ENCODE measurements at places on chromosomes 16 and 17.

DNA sequence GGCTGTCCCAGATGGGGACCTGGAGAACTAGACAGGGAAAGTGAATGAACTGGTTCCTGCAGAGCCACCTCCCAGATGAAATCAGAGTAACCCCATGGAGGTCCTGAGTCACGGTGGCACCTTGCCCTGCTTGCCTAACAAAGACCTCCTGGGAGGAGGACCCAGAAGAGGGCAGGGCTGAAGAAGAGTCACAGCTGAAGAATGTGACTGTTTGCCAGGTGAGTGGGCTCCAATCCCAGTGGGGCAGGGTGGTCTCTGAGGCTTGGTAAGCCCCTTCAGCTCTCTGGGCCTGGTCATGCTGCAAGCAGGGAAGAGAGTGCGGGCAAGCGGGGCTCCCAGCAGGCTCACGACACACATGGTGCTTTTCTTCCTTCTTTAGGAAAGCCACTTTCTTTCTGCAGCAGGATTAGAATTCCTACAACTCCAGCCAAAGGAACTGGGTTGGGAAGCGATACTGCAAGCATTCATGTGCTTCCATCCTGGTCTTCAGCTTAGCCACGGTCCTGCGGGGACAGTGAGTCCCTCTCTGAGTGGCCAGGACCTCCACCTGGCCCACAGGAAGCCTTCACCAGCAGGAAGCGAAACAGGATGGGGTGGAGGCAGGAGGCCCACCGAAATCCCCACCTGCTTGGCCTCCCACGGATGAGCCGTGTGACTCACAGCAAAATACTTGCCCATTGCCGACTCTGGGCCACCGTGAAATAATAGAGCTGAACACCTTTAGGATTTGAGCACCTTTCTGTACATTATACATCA is 4.3 kb downstream of the C16orf74 start:
- no peak for DNase-seq

GRCh38 chr17:13638855-13639458 is 37.2 kb upstream of the HS3ST3A1 start:
- DNase-seq = no peak

DNA sequence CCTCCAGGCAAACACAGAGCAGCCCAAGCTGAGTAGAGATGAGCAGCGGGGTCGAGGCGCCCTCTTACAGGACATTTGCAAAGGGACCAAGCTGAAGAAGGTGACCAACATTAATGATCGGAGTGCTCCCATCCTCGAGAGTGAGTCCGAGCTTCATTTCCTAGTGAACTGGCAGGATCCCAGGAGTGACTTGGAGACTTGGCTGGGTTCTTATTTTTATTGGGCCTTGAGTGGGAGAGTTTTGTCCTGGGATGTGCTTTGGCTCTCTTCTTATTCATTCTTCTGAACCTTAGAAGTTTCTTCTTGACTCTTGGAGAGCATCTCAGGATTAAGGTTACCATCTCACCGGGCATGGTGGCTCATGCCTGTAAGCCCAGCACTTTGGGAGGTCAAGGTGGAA is 27.2 kb upstream of the CDC6 start:
- no peak for DNase-seq

GRCh38 chr16:49605536-49606254 is 232.1 kb downstream of the C16orf78 start:
- DNase-seq = no peak

DNA sequence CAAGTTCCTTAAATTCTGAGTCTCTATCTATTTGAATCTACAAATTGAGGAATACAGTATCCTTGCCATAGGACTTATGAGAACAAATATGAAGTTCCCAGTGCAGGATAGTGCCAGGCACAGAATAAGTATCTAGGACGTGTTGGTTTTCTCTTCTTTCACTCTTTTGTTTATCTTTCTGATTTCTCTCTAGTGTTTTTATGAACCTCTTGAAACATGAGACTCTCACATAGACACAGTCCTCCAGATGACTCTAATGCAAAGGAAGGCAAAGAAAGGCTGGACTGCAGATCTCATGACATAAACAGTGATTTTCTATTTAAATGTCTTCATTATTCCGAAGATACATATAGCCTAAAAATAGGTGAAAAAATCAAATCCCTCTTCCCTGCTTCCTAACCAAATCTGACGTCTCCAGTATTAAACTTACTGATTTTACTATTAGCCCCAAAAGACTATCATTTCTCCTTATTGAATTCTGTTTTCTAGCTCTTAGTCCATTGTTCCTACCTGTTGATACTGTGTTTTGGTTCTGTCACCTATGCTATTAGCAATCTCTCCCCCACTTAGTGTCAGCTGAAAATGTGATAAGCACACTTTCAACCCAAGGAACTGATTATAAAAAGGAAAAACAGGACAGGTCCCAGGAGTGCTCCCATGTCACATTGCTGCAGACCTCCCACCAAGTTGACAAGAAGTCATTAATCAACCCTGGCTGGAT is 24.9 kb upstream of the ADAMTS18 start:
- no peak for DNase-seq

- no peak for DNase-seq
Observed at GRCh38 chr16:88378401-88378800, 4.4 kb upstream of the ZNF469 start.

DNA sequence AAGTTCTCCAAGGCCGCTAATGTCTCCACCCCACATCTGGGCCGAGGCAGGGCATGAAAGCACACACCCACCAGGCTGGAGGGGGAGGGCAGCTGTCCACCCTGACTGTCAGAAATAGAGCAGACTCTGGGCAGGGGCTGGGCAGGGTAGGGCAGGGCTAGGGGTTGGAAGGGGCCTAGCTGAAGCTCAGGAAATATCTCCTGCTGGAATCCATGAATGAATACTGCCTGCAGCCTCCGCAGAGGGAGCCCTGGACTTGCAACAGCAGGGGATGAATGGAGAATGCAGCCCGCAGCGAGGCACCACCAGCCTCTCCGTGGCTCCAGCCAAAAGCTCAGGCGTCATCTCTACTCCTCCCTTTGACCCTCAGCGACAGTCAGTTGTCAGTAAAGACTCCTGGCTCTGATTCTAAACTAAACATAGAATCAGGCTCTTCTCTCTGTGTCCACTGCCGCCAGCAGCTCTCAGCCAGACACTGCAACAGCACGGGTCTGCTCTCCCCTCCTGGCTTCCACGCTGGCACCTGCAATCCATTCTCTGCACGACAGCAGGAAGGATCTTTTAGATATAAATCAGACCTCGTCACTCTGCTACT is 23.9 kb upstream of the NGFR start:
- DNase-seq = peak; percentile 15

GRCh38 chr16:87956365-87957231 is 5.4 kb downstream of the BANP start:
- DNase-seq = no peak

- no peak for DNase-seq
Observed at GRCh38 chr17:14803826-14804225, 461.3 kb downstream of the PMP22 start.

DNA sequence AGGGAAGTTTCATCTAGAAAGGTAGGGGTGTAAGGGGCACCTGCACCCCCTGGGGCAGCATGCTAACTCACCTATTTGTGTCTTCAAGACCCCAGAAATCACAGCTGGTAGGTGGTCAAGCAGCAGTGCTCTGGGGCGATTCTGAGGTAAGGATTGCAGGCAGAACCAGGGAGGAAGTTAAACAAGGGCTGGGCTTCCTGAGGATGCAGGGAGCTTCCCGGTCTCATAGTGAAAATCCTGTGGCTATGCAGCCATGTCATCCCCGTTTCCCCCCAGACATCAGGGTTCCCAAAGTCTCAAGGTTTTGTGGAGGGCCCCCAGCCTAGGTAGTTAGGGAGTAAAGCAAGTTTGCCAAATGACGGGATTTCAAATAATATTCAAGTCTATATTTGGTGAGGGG is 78.5 kb downstream of the C16orf78 start:
- no peak for DNase-seq

DNA sequence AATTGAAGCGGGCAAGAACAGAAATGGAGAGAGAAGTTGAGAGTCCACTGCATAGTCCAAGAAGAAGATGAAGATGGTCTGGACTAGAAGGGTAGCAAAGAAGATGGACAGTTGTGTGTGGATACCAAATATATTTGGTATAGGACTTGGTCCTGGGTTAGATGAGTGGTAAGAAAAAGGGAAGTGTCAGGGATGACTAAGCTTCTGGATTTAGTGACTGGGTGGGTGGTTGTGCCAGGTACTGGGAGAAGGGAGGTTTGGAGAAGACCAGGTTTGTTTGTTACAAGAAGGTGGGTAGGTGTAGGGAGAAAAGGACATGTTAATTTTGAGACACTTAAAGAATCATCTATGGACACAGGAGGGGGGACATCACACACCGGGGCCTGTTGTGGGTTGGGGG is 5.4 kb downstream of the VMP1 start:
- no peak for DNase-seq

DNA sequence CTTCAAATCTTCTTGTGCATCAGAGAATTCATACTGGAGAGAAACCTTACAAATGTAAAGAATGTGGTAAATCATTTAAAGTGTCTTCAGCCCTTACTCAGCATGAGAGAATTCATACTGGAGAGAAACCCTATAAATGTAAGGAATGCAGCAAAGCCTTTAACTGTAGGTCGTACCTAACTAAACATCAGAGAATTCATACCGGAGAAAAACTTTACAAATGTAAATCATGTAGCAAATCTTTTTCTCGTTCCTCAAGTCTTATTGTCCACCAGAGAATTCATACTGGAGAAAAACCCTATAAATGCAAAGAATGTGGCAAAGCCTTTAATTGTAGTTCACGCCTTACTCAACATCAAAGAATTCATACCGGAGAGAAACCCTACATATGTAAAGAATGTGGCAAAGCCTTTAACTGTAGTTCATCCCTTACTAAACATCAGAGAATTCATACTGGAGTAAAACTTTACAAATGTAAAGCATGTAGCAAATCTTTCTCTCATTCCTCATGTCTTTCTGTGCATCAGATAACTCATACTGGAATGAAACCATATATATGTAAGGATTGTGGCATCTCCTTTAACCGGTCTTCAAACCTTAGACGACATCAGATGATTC is 118.5 kb upstream of the ZNF267 start:
- no peak for DNase-seq

GRCh38 chr17:38447502-38448085 is 19.3 kb downstream of the ARHGAP23 start:
- DNase-seq = peak; percentile 41

- no peak for DNase-seq
Observed at GRCh38 chr16:26133416-26134093, 441.8 kb downstream of the HS3ST4 start.

DNA sequence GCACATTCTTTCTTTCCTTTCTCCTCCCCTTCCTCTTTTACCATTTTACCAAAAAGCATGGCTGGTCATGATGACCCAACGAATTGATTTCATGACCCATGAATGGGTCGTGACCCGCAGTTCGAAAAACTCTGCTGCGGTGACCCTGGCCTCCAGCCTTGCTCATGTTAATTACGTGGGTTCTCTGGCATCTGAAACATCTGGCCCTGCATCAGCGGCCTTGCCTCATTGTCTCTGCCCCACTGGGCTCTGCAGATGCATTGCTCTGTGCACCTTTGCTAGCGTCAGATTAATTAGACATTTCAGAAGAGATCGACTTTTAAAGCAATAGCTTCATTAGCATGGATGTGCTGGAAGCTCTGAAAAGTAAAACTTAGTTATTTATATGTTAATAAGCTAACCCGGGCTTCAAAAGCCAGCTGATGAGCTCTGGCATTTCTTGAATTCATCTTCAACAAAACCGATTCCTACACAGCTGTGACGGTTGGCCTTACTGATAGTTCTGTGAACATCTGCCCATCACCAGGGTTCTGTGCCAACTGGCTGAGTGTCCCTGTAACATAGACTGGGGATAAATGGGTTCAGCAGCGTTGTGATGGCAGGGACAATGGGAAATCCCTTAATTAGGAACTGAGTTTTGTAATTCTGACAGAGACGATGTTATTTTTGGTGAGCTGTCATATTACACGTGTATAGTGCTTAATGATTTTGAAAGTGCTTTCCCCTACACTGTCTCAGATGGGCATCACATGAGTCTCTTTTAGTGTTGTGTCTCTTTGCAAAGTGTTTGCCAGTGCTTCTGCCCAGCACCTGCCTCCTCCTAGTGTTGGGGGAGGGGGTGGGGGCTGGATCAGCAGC is 225.9 kb upstream of the EEF2KMT start:
- no peak for DNase-seq

GRCh38 chr16:56669840-56670619 is 416 bp downstream of the MT1H start:
- DNase-seq = no peak

- no peak for DNase-seq
Observed at GRCh38 chr17:9982159-9982558, 77.1 kb upstream of the RCVRN start.

GRCh38 chr17:77184474-77184873 is 43.7 kb downstream of the SEC14L1 start:
- DNase-seq = no peak

GRCh38 chr16:72794319-72794718 is 253.6 kb downstream of the ZFHX3 start:
- DNase-seq = no peak

DNA sequence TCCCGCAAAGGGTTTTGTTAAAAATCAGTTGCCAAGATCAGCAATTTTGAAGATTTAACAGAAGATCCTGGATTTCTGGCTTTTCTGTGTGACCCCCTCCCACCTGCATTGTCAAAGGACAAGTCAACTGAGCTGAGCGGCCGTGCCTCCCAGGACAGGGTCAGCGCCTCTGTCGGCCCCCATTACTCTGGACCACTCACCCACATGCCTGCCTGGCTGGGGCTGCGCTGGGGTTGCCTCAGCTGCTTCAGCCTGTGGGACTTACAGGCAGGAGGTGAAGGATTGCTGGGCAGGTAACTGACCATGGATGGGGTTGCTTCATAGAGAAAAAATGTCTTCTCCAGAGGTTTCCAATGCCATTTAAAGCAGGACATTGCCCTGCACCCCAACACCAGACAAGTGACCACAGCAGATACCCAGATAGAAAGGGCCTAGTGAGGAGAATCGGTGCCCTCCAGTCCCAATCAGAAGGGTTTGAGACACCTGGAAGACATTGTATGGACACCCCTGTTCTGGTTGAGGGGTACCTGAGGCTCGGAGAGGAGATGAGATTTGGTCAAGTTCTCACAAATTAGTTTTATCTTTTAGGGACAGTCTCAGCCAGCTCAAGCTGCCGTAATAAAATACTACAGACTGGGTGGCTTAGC is 52.8 kb downstream of the SNX20 start:
- no peak for DNase-seq

DNA sequence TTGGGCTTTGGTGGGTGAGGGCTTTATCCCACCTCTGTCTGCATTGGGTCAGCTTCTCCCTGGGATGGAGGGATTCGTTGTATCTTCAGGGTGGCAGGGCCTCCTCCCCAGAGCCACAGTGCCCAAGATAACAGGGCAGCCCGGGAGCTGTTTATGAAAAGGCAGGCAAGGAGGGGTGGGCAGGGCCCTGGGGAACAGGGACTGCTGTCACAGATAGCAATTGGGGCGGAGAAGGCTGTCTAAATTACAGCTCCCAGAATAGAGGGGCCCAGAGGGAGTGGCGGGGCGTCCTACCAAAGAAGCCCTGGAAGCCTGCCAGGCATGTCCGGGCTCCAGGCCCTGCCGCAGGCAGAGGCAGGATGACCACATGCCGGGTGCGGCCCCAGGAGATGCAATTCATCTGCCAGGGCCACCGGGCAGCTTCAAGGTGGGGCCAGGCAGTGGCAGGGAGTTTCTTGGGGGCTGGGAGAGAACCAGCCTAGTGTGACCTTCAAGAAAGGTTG is 18.8 kb upstream of the PHOSPHO1 start:
- DNase-seq = no peak

All from NCI-H1092 treated with DMSO at 0.1 percent for 48 hours (cell line).